ENCODE measurements at places on chromosomes 1 and 21.

GRCh38 chr1:149962039-149962647, 25.5 kb upstream of the MTMR11 start:
- peak; percentile 87 for DNase-seq

DNA sequence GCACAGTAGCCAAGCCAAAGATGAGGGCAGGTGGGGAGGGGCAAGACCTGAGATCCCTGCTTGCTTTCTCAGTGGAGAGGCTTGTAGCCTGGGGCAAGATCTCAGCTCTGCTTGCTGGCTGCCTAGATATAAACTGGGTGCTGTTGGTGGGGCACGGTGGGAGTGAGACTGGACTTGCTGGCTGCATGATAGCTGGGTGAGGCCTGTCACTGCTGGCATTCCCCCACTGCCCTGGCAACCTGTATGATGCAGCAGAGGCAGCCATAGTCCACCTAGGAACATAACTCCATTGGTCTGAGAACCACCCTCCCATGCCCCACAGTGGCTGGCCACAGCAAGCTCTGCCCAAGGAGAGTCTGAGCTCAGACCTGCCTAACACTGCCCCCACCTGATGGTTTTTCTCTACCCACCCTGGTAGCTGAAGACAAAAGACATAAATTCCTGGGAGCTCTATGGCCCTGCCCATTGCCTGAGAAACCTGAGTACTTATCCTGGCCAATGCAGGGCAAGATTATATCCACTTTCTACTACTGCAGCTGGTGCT, 261.9 kb upstream of the DEPDC1 start:
- no peak for DNase-seq

GRCh38 chr1:4482526-4482925, 171.9 kb upstream of the AJAP1 start:
- DNase-seq: no peak

- DNase-seq: no peak
Observed at GRCh38 chr1:175095978-175096607, 28.5 kb downstream of the TNN start.

DNA sequence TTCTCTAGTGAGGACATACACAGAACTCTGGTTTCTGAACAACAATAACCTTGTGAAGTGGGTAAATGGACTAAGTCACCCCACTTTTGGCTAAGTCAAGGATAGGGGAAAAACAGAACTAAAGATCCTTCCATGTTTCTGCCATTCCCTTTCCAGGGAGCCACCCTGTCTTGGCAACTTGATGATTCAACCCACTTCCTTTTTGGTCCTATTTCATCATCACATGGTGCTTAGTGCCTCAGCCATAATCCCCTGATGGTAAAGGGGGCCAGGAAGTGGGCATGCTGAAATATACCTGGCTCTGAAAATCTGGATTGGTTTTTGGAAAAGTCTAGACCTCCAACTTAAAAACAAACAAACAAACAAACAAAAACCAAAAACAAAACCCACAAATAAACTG, 206.4 kb upstream of the FOXD3 start:
- no peak for DNase-seq

- DNase-seq: peak; percentile 52
Observed at GRCh38 chr1:31576201-31576669, at the start of gene TINAGL1. TSS of gene TINAGL1 (plus strand) at chr1:31576515. CDS start at chr1:31577149, 634 bp downstream.

DNA sequence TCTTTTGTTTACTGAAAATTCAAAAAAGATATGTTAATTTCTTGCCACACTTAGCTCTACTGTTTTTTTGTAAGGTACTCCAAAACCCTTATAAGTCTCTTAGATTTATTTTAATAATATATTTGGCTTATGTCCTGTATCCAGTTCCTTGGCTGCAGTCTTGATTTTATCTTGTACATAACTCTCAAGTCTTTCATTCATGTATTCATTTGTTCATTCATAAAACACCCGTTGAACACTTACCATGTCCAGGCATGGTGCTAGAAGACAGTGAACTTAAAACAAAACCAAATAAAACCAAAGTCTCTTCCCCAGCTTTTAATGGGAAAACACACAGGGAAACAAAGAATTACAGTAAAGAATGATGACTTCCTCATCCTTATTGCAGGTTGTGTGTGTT, 215.8 kb downstream of the FGGY start:
- DNase-seq: no peak

DNA sequence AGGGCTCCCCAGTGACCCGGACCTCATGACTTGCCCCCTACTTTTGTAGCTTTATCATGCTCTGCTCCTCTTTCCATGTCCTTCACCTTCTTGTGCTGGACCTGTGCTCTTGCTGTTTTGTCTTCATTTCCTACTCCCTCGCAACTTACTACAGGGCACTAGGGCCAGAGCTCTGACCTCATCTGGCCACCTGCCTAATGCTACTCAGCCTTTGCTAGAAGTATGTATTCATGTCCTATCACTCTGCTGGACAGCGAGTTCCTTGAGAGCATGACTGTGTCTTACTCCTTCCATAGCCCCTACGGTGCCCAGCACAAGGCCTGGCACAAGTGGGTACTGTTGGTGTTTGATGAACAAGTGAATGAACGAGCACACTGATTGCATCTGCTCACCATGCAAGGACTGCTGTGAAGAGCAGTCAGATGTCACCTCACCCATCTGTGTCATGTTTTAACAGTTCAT, 1.9 kb downstream of the MTFR1L start:
- DNase-seq: peak; percentile 32

- no peak for DNase-seq
Observed at GRCh38 chr1:175380521-175381300, 188.1 kb upstream of the KIAA0040 start.

- DNase-seq: no peak
Observed at GRCh38 chr1:226236826-226237225, 13.4 kb downstream of the MIXL1 start.

DNA sequence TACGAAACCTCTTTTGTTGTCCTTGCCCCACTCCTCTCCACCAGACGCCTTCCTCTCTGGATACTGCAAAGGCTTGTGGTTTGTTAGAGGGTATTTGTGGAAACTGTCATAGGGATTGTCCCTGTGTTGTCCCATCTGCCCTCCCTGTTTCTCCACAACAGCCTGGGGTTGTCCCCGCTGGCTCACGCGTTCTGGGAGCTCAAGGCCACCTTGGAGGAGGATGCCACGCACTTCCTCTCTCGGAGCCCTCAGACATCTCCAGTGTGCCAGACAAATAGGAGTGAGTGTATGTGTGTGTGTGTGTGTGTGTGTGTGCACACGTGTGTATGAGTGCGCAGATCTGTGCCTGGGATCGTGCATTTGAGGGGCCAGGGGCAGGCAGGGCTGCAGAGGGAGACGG, 37.6 kb upstream of the IL19 start:
- no peak for DNase-seq

GRCh38 chr1:2987773-2988172, 33.5 kb upstream of the ACTRT2 start:
- no peak for DNase-seq

DNA sequence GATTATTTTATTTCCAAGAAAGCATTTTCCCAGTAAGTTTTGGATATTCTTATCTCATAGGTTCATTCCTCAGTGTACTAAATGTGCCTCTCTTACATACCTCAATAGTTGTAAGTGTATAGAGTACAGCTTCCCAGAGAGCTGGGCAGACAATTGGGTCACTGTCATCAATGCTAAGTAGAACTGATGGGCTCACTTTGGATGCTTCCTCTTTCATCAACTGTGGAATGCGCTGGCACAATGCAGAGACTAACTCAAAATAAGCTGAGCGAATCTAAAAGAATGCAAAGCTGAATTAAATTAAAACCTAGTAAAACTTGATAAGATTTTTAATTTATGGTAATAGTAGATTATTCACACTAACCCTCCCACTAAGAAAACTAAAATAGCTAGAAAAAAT, 21.5 kb downstream of the LTN1 start:
- DNase-seq: no peak

GRCh38 chr1:223037845-223038244, 105.2 kb downstream of the TLR5 start:
- DNase-seq: no peak

GRCh38 chr1:236480758-236481436, 42.9 kb upstream of the LGALS8 start:
- no peak for DNase-seq

DNA sequence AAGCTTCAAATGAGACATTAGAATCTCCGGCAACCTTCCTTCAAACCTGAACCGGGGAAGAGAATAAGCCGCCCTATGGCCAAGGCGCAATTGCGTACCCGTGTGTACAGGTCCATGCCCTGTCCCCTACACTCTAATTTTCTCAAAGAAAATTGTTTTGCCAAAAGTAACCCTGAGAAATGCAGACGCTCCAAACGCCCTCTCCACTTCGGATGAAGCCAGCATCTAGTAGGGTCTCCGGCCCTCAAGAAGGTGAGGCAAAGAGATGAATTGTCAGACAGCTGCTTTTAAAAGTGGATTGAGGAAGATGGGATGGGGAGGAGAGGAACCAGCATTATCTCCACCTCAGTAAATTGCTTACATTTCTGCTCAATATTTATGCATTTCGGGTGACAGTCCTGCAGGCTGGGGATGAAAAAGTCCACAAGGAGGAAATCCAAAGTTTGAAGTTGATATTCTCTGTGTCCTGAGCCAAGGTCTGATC, 630 bp upstream of the LHX9 start:
- DNase-seq: peak; percentile 5

GRCh38 chr1:181079382-181079781, 9.1 kb upstream of the IER5 start:
- DNase-seq: no peak

- DNase-seq: no peak
Observed at GRCh38 chr1:227560393-227561173, 2.8 kb upstream of the ZNF678 start.

GRCh38 chr1:194865383-194865782, 1679.0 kb upstream of the B3GALT2 start:
- no peak for DNase-seq

DNA sequence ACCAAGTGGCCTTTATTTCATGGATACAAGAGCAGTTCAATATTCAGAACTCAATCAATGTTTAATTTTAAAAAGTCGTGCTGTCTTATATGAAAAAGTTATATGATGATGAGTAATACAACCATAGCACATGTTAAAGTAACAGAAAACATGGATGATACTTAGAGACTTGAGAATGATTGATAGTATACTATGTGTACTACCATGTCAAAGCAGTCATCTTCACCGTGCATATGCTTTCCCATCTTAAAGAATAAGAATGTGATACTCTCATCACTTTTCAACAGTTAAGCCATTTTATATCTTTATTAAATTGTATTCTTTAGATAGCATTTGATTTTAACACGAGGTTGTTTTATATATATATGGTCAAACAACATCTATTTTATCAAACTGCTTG, 535.9 kb upstream of the ADAMTS5 start:
- DNase-seq: no peak

GRCh38 chr1:77796695-77797405, 17.4 kb downstream of the MIGA1 start:
- no peak for DNase-seq

DNA sequence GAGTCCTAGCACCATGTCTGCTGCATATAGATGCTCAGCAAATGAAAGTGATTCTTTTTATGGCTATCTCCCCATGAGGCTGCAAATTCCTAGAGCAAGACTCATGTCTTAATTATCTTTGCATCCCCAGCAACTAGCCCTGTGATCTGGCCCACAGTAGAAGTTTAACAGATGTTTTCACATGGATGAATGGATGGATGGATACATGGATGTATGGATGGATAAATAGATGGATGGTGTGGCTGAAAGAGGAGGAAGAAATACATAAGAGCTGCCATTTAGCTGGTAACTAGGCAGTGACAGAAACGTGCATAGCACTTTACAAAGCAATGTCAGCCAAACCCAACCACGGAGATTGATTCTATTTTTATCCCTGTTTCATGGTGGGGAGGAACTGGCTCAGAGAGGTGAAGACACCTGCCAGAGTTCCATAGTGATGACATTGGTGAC, 32.7 kb upstream of the ZBTB40 start:
- no peak for DNase-seq

- no peak for DNase-seq
Observed at GRCh38 chr1:199151634-199152425, 513.0 kb downstream of the PTPRC start.

GRCh38 chr1:225318706-225319575, 108.9 kb downstream of the LBR start:
- peak; percentile 75 for DNase-seq

- DNase-seq: no peak
Observed at GRCh38 chr1:29255134-29255666, 18.9 kb downstream of the PTPRU start.

DNA sequence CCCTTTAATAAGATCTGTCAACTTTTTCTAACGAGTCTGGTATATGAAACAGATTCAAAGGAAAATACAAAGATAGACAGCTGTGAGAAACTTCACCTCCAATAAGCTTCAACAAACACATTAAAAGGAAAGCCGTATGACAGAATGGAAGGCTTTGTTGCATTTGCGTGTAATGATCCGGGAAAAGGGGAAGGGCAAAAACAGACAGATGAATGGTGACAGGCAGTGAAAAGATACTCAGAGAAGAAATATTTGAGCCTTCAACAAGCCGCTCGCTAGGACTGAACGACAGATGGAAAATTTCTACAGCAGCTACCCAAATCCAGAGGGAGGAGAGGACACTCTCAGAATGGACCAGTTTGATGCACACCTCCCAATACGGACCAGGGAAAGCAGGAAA, 14.9 kb downstream of the COPA start:
- no peak for DNase-seq

- peak; percentile 5 for DNase-seq
Observed at GRCh38 chr21:37686991-37687810, 229.1 kb downstream of the KCNJ6 start.

DNA sequence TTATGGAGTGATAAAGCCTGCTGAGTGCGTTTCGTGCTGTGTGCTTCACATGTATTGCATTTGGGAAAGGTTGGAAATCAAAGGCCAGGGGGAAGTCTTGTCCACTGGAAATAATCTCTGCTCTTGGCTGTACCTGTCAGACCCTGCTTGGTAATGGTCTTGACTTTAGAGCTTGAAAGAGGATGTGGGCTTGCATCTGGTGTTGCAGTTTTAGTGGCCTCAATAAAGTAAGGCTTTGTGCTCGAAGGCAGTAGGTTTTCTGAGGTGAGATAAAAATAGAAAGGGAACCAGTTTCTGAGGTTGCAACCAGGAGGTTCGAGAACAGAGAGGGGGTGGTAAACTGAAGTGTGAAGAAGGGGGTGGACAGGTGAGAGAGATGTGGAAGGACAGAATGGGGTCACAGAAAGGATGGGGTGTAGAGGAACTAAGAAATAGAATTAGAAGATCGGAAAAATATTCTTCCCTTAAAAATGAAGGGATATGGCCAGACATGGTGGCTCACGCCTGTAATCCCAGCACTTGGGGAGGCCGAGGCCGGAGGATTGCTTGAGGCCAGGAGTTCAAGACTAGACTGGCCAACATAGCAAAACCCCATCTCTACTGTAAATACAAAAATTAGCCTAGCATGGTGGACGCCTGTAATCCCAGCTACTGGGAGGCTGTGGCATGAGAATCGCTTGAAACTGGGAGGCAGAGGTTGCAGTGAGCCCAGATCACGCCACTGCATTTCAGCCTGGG, 1.5 kb downstream of the S100PBP start:
- DNase-seq: peak; percentile 53

DNA sequence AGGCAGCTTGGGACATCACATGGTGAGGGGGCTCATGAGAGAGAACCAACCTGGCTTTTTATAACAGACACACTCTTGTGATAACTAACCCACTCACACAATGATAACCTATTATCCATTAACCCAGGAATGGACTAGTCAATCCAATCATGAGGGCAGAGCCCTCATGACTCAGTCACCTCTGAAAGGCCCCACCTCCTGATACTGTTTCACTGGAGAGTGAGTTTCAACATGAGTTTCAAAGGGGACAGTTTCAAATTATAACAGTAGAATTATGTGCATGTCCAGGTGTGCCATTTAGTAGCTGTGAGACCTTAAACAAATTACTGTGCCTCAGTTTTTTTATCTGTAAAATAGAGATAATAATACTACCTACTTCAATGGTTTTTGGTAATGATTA, 47.6 kb upstream of the PPP2R5A start:
- peak; percentile 28 for DNase-seq
